ENCODE measurements at places on chromosomes 12 and 14.

DNA sequence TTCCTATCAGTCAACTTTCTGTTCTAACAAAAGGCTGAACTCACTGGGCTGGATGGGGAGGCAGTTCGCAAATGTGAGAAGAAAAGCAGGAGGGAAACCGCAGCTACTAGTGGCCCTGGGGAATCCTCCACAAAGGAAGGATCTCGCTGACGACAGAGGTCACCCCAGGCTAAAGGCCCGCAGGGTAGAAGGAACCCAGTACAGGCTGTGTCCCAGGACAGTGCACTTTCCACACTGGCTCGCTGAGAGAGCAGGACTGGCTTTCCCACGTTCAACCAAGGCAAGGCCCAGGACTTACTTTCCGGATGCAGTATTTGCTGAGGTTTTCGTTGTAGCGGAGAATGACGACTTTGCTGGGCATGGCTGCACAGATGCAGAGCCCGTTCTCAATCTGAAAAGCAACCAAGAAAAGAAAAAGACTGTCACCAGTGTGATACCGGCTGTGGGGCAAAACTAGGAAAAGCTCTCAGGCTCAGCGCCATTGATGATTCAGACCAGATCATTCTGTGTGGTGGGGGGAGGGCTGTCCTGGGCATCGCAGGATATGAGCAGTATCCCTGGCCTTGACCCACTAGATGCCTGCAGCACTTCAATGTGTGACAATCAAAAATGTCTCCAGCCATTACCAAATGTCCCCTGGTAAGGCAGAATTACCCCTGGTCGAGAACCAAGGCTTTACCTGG lies 36.3 kb downstream of the PRKAB1 start:
- DNase-seq: no peak

- no peak for DNase-seq
Observed at GRCh38 chr12:15782667-15783066, 6.5 kb downstream of the EPS8 start.

DNA sequence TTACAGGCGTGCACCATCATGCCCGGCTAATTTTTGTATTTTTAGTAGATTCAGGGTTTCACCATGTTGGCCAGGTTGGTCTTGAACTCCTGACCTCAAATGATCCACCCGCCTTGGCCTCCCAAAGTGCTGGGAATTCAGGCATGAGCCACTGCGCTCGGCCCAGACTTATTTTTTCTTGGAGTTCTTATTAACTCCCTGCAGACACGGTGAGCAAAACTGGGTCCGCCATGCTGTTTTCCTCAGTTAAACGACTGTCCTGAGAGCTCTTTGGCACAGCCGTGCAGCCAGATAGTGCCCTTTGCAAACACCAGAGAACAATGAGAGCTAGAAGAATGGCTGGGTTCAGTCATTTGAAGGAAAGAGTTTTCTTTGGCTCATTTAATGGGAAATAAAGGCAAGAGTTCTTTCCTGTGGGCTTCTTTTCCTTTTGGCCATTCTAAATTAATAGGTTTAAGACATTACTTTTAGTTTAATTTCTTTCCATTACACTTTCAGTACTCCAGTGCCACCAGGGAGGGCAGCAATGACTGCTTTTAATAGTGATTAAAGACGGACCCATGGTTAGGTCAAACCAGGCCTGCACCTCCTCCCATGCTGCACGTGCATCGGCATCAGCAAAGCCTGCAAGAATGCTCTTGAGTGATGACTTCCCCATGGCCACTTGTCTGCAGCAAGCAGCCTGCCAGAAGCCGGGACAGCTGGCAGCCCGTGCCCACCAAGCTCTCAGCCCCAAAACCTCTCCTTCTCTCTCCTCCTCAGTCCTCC lies 60.7 kb downstream of the VCPKMT start:
- DNase-seq: no peak

- peak; percentile 72 for DNase-seq
Observed at GRCh38 chr12:753611-754472, 1.5 kb downstream of the WNK1 start.

GRCh38 chr14:66476964-66477363 lies 9.2 kb upstream of the CCDC196 start:
- no peak for DNase-seq

DNA sequence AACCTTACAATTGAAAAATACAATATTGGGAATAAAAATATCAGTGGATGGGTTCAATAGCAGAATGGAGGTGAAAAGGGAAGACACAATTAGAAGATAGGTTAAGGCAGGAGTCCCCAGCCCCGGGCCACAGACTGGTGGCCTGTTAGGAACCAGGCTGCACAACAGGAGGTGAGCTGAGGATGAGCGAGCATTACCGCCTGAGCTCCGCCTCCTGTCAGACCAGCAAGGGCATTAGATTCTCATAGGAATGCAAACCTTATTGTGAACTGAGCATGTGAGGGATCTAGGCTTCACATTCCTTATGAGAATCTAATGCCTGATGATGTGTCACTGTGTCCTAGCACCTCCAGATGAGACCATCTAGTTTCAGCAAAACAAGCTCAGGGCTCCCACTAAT lies 27.3 kb upstream of the ST8SIA1 start:
- no peak for DNase-seq

GRCh38 chr12:82635263-82635662 lies 51.4 kb upstream of the TMTC2 start:
- no peak for DNase-seq

GRCh38 chr14:103329401-103330347 lies 4.4 kb upstream of the EIF5 start:
- no peak for DNase-seq
